ENCODE measurements at places on chromosomes 7 and 10.

- DNase-seq = no peak
Observed at GRCh38 chr10:110007161-110007700, 553 bp upstream of the ADD3 start.

DNA sequence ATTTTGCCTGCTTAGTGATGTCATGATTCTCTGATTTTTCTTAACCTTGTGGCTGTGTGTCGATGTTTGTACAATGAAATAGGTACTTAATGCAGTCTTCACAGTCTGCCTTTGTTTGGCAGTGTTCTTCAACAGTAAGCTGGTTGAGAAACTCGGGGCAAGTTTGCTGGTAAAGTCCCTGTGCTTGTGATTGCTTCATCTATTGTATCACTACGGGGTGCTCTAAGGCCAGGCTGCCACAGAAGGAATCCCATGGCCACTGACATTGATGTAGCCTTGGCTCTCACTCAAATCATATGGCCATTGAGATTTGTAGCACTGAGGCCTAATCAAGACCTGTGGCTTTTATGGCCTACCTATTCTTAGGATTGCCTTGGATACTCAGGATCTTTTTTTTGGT is 33.5 kb upstream of the PRSS37 start:
- DNase-seq = no peak

DNA sequence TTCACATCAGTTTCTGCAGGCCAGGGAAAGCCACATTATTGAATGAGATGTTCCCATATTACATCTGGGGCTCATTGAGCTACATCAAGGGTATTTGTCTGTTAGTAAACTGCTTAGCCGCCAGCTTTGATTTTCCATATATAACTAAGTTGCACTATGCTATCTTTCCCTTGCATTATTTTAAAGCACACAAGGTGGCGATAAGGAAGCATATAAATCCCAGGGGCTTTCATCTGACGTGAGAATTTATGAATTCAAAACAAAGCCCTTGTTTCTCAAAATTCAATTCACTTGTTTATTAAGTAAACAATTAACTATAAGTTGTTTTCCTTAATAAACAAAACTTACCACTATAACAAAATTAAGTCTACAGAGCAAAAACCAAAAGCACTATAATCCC is 334.1 kb upstream of the TPK1 start:
- no peak for DNase-seq

GRCh38 chr10:60139798-60140566 is 233.6 kb upstream of the CCDC6 start:
- no peak for DNase-seq

GRCh38 chr7:93632371-93632770 is 57.8 kb upstream of the CALCR start:
- DNase-seq = no peak

DNA sequence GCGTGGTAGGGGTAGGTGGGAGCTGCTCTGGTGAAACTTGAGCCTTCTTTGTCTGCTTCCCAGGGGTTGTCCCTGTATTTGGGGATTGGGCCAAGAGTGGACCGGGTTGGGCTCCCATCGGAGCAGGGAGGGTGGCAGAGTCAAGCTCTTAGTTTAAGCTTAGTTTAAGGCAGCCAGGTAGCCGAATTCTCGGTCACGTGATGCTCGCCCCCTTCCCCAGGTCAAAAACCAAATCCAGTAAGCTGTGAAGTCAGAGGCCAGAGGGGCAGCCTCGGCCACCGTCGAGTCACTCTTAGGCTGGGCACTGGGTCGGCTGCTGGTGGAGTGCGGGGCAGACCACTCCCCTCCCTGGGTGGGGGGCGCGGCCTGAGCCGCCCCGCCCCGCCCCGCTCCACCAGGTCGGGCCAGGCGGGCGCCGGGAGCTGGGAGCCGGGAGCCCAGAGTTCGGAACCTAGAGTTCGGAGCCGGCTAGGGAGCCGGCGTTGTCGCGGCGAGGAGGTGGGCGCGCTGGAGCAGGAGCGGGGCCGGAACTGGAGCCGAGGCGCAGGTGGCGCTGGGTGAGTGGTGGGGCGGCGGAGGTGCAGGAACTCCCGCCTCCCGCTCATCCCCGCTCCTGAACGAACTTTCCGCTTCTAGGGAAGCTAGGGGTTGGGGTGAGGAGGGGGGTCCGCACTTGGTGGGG is 2.8 kb upstream of the LZTS2 start:
- DNase-seq = no peak

DNA sequence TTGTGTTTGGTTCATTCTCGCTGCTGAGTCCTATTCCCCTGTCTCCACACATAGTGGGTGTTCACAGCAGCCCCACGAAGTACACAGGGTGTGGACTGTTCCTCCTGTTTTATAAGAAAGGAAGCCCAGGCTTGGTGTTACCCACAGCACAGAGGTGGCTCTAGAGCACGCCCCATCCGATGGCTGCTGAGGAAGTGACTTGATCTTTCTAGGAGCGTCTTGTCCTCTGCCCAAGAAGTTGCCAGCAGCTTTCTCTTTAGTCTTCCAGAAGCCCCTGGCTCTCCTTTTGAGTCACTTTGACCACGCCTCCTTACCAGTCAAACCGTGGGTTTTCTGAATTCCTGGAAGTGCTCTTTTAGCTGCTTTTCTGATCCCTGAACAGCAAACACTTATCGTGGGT is 94.0 kb downstream of the GRK5 start:
- no peak for DNase-seq

GRCh38 chr7:80934321-80934720 is 15.5 kb upstream of the SEMA3C start:
- DNase-seq = no peak

DNA sequence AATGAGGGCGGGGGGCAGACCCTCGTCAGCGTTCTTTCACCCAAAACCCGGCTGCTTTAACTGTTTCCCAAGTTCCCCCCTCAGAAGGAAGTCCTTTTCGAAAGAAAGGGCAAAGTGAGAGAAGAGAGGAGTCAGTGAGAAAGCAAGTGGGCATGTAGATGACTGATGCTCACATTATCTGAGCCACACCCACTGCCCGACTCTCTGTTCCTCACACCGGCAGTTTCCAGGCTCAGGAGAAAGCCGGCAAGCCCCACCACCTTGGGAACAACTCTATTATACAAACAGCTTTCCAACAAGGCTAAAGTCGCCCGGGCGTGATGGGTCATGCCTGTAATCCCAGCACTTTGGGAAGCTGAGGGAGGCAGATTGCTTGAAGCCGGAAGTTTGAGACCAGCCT is 23.1 kb downstream of the RCC1L start:
- no peak for DNase-seq

DNA sequence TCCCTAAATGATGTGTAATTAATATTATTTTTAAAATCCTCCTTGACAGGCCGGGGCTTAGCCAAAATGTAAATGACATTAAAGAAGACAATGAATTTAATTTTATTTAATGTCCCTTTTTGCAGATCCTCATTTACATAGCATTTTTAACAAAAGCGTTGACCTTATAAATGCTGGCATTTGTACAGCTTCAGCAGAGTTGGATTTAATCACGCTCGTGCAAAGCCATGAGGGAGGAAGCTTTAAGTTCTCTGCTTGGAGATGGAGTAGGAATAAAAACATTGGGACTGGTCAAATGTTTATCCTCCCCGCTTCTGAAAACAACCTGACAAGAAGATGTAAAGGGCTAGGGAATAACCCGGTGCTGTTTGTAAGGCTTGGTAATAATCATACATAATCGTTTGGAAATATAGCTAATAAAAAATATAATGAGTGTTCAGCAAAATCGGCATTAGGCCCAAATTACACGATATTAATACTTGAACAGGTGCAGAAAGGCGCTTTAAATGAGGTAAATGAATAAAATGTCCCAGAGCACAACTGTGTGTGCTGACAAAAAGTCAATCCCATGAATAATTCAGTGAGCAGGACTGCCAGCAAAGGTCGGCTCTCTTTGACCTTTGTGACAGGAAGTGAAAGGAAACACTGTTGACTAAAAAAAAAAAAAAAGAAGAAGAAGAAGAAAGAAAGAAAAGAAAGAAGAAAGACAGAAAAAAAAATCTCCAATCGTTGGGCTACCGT is 11.5 kb downstream of the EBF3 start:
- DNase-seq = no peak

- DNase-seq = no peak
Observed at GRCh38 chr10:119159332-119159731, 6.2 kb downstream of the SFXN4 start.

DNA sequence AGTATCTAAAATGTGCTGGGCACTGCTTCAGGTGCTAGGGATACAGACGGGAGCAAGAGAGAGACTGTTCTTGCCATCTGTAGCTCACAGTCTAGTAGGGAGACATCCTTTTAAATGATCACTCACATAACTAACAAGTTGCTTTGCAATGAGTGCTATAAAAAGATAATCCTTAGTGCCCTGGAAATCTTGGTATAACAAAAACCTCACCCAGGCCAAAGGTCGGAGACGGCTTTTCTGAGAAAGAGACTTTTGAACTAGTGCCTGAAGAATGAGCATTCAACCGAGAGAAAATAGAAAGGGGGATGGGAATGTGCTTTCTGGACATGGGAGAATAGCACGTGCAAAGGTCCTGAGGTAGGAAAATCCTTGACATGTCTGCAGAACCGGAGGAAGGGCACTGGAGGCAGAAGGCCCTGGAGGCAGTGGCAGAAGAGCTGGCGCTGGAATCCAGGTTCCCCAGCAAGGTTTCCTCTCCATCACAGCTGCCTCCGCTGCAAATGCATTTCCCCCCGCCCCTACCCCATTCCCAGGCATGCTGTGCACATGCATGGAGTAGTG is 89.4 kb downstream of the COL13A1 start:
- DNase-seq = no peak

DNA sequence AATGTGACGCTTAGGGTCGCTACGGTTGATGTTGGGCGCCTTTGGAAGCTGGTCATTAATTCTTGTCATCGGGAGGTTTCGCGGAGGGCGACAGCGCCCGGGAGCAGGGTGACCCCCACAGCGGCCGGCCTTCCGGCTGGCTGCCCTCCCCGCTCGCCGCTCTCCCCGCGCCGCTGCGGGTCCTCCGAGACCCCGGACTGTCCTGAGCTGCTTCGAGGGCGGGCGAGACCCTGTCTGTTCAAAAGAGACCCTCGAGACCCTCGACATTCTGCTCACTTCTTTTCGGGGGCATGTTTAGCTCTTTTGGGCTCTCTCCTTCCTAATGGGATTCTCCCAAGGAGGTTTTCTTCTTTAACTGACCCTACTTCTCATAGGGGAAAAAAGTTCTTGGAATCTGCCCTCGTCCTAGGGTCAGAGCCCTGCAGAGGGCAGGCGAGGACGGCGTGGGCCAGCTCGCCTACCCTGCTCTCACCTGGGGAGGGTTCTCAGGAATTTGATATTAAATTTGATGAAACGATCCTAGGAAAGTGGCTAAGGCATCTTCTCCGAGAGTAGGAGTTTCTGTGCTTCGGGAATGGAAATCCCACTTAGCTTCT is 257.0 kb downstream of the OTUD1 start:
- DNase-seq = no peak

DNA sequence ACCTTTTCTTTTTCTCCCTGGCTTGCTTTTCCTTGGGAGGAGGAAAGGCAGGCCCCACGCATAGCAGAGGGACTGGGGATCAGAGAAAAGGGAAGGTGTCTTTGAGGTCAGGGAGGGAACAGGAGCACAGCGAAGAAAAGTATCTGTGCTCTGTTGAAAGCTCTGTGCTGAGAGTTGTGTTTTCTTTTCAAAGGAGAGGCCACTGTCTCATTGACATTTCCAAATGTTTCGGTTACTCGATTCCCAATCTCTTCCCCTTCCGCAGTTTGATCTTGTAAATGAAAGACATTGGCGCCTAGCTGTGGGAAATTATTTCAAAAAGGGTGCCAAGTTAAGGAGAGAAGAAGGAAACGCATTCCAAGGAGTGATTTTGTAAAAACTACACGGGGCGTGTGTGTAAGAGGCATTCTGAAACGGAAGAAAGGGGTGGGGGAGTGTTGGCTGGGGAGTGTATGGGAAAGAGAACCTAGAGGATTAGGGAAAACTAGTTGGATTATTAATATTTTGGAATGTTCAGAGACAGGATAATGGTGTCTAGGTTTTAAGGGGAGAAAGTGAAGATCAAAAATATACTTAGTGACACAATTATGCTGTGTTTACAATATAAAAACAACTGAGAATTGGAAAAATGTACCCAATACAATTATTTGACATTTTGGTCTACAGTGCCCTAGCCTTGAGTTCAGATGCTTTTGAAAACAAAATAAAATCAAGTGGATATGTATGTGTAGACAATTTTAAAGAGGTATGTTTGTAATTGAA is 708 bp downstream of the KLHDC10 start:
- DNase-seq = no peak

GRCh38 chr10:68251625-68252495 is 19.9 kb upstream of the ATOH7 start:
- no peak for DNase-seq

DNA sequence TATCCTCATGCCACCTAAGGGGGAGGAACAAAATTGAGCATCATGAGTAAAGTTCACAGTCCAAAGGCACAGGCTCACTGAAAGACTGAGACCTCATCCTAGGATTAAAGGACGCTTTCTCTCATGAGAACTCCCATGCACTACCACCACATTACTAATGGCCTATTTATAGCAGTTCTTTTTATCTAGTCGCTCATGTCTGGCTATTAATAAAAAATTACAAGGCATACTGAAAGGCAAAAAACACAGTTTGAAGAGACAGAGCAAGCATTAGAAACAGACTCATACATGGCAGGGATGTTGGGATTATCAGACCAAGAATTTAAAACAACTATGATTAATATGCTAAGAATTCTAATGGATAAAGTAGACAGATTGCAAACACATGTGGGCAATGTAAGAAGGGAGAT is 46.0 kb upstream of the CDK13 start:
- DNase-seq = no peak

- DNase-seq = no peak
Observed at GRCh38 chr7:108584211-108584610, 14.5 kb downstream of the DNAJB9 start.

DNA sequence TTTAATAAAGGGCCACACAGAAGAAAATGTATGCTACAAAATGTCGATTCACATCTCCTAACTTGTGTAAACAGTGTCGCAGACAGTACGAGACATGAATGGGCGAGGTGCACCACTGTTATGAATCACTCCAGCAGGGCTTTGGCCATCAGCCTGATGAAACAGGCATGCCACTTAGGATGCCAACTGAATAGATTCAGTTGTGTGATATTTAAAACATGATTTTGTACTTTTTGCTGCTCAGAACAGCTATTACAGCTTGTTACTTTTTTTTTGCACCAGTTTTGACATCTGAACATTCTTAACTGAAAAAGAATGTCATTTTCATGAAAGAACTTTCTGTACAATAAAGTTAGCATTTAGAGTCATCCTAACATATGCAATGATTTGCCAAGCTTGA is 138.1 kb downstream of the VTI1A start:
- DNase-seq = peak; percentile 63

- DNase-seq = no peak
Observed at GRCh38 chr7:21358648-21359047, 69.2 kb upstream of the SP4 start.

- DNase-seq = no peak
Observed at GRCh38 chr7:121069346-121070100, 81.0 kb downstream of the CPED1 start.

GRCh38 chr7:130943981-130944380 is 210.0 kb upstream of the KLF14 start:
- no peak for DNase-seq

- DNase-seq = no peak
Observed at GRCh38 chr10:125547010-125547650, 135.8 kb downstream of the TEX36 start.

GRCh38 chr7:32881074-32881982 is 10.2 kb downstream of the KBTBD2 start:
- DNase-seq = no peak
